ENCODE measurements at places on chromosomes 16 and 17.

DNA sequence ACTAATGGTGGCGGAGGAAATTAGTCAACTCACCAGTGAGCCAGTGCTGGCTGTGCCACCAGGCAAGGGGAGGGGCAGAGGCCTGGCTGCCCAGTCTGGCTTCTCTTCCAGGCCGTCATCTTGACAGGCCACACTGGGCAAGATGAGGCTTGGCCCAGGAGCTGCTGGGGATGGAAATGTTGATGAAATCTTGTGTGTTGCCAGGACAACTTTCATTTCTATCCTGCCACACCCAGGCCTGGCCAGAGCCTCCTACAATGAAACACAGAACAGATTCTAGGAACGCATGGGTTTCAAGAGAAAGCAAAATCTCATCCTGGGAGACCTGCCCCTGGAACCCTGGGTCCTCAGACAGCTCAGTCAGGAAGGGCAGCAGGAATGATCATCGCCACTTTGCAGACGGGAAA is 9.3 kb downstream of the HEXIM2 start:
- DNase-seq: no peak

DNA sequence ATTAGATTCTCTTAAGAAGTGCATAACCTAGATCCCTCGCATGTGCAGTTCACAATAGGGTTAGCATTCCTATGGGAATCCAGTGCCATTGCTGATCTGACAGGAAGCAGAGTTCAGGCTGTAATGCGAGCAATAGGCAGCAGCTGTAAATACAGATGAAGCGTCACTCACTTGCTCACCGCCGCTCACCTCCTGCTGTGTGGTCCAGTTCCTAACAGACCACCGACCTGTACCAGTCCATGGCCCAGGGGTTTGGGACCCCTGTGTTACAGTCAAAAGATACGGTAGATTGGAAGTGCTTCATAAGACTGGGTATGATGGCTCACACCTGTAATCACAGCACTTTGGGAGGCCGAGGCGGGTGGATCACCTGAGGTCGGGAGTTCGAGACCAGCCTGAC is 2.8 kb downstream of the STAT5A start:
- DNase-seq: no peak

DNA sequence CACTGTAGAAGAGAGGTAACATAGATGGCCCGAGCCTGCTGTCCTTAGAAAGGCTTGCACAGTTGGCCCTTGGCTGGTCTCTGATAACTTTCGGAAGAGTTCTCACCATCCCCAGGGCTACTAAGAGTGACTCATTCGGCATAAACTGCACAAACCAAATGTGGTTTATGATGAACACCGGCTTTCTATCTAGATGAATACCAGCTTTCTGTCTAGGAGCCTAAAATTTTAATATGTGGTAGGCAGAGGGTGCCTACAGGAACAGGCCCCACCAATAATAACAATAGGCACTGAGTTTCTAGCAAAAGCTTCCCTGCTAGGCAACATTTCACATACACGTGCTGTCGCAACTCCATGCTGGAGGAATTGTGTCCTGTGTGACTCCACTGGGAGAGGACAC is 15.4 kb downstream of the CNOT1 start:
- no peak for DNase-seq

DNA sequence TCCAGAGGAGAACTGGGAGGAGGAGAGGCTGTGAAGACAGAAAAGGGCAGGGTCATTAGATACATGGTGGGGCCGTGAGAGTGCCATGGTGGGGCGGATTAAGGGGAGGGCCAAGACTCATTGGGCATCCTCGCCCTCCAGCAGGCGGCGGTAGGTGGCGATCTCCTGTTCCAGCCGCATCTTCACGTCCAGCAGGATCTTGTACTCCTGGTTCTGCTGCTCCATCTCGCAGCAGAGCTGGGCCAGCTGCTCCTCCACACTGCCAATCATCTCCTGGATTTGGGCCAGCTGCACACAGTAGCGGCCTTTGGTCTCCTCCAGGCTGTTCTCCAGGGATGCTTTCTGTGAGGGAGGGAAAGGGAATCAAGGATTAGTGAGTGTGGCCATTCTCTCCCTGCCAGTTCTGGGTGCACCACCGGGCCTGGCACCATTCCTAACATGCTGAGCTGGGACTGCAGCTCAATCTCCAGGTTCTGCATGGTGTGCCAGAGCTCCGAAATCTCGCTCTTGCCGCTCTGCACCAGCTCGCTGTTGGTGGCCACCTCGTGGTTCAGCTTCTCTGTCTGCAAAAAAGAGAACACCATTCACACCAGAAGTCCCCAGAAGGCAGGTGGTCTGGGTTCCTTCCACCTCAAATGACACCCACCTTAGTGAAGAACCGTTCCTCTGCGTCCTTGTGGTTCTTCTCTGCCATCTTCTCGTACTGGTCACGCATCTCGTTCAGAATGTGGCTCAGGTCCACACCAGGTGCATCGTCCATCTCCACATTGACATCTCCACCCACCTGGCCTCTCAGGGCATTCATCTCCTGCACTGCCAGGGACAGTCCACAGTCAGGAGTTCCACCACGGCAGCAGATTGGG is 129.0 kb downstream of the CCDC144A start:
- DNase-seq: no peak

DNA sequence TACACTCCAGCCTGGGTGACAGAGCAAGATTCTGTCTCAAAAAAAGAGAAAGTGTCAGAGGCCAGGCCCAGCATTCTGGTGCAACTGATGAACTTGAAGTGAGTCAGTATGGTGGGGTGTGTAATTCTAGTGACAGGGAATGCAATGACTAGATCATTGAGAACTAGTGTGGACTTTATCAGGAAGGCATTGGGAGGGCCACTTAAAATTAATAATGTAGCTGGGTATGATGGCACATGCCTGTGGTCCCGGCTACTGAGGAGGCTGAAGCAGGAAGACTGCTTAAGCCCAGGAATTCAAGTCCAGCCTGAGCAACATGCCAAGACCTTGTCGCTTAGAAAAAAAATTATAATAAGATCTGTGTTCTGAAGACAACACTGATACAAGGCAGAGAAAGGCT is 90.8 kb downstream of the STX8 start:
- DNase-seq: no peak

All from NCI-H2081 (cell line).